ENCODE measurements at places on chromosomes 6 and 20.

DNA sequence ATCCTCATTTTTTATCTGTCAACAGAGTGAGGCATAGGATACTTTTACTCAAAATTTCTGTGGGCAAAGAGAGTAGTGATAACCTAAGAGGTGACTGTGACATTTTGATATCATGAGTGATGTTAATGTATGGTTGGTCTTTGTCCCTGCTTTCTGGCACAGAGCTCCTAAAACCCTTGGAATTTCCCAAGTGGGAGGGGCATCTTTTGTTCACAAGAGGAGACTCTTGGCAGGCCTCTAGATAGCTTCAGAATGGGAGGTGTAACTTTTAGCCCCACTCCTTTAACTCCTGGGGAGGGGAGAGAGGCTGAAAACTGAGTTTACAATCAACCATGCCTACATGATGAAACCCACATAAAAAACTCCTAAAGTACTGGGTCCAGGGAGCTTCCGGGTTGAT, 527.8 kb downstream of the RFPL4B start:
- no peak for DNase-seq

DNA sequence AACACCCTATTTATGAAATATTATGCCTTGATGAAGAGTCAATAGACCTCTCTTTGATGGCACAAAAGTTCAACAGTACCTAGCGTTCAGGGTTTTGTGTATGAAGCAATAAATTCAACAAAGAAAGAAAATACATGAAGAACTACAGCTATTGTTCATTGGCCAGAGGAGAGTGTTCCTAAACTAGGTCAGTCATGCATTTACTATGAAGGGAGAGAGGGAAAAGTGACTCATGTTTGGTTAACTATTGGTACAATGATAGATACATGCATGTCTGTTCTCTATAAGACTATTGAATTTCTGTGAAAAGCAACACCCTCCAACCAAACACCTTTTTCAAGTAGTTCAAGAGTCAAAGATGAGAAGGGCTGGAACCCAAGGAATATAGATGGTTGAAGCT, 50.7 kb downstream of the CLIC5 start:
- DNase-seq = no peak

DNA sequence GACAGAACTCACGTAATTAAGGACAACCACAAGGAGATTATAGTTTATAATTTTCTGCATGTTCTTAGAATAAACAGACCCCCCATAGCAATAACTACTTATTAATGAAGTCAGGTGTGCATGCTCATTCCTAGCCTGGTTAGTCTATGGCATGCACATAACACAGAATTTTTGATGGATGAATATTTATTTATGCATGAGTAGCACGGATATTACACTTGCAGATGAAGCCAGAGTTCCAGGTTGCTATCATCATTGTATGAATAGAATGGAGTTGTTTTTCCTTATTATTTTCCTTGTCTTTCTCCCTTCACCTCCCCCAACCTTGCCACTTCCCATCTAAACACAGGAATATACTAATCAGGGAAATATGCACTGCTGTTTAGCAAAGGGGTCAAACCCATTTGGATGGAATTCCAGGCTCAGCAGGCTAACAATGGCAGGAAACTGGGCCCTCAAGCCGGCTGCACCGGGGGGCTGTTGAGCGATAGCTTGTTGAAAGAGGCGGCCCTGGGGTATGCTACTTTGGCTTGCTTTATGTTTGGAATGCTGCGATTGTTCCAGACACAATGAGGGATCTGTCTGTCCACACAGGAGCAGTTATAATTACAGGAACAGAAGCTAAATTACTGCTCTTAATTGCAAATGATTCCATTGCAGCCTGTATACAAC, 112.6 kb downstream of the TMEM170B start:
- peak; percentile 91 for DNase-seq

DNA sequence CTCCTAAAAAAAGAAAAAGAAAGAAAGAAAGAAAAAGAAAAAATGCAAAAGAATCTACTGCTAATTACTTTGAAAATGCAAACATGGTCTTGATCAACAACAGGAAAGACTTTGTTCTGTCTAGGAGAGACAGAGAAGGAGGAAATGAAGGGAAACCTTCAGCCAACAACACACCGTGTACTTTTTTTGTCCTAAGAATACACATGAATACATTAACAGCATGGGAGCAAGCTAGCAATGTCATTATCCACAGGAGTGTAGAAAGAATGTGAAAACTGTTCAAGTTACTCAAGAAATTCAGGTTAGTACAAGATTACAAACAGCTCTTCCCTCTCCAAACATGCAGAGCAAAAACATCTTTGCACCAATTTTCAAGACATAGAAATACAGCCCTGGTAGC, 326.3 kb downstream of the UBE3D start:
- DNase-seq = no peak

DNA sequence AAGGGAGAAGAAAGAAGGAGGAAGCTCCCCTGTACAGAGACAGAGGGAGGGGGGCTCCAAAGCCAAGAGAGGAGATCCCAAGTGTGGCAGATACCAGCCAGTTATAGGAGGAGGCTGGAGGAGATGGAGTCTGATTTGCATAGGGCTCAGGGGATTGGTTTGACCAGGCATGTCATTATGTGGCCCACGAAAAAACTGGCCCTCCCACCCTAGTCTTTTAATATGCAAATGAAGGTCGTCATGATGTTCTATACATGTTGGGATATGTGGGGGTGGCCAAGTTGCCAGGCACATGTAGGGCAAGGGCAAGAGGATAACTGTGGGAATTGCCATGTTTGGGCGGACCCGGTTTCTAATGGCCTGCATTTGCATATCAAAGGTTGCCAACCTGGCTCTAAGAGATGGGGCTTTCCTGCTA, 17.6 kb upstream of the ZFP64 start:
- peak; percentile 80 for DNase-seq

DNA sequence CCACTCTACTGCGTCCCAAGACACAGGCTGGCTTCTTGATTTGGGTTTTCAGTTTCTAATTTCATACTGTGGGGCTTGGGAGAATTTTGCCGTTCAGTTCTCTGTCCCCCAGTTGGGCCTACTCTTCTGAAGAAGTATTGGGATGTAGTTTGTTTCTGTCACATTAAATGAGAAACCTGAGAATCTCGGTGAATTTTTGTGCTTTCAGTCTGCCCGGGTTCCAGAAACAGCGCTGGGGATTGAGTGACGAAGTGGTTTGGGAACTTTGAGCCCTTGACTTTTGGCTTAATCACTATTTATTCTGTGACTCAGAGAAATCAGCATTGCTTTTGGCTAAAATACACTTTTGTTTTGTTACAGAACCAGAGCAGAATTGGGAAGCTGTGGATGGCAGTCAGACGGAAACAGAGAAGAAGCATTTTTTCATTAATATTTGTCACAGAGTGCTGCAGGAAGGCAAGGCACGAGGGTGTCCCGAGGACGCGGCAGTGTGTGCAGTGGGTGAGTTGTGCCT, 74.0 kb downstream of the IGF2R start:
- no peak for DNase-seq

DNA sequence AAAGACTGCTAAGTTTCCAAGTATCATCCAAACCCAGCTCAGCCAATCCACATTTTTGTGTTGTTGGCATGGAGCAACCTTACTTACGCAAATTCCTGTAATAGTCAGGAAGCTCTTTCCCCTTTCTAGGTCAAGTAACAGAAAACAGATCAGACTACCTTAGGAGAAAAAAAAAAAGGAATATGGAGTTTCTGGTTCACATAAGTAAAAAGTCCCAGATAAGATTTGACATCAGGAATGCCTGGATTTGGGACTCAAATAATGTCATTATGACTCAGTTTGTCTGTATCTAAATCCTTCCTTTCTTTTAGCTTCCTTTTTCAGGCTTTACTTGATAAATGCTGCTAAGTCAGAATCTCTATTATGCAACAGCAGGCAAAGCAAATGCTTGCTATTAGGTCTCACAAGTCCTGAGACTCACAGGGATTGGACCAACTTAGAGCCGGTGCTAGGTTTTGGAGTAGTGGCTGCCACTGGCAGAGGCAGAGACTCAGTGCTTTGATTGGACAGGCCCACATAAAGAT, 44.5 kb downstream of the NCOA7 start:
- no peak for DNase-seq

DNA sequence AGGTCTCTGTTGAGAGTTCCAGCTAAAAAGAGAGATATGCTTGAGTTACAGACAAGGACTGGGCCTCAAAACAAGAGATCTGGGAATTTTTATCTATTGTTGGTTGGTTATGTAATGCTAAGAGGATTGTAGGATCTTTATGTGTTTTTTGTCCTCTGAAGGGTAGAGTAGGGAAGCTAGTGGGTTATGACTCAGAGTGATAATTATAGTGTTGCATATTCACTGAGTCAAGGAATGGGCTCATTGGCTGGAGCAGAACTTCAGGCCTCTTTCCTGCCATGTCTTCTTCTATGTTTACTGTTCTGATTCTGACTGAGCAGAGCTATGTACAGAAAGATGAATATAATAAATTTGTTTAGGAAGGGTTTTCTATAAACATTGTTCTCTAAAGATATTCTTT, 66.1 kb upstream of the NOX3 start:
- no peak for DNase-seq

DNA sequence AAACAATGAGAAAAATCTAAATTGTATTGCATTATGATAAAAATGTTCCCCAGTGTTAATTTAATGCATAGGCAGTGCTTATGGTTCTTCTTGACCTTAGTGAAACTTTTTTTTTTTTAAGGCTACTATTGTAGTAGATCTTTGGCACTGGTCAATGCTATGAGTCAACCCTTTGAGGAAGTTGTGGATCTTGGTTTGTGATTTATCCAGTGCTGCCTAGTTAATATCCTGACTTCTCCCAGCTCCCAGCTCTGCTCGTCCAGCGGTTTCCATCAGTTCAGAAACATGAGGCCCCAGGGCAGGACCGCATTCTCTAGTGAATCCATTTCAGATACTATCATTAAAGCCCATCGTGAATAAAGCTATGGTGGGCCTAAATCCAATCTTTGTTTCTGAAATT, 364.5 kb upstream of the JARID2 start:
- DNase-seq = no peak

GRCh38 chr6:129031051-129031599, 148.2 kb downstream of the LAMA2 start:
- no peak for DNase-seq

GRCh38 chr20:37314099-37314498, 24.6 kb downstream of the MANBAL start:
- no peak for DNase-seq

- DNase-seq = no peak
Measured at GRCh38 chr6:8674126-8674525, 238.8 kb upstream of the SLC35B3 start.

Measured in endodermal cell (in vitro differentiated cells).